ENCODE measurements at places on chromosomes 6 and 20.

GRCh38 chr6:134508862-134509498 lies 191.1 kb upstream of the SGK1 start:
- DNase-seq = no peak

- no peak for DNase-seq
Measured at GRCh38 chr6:94289131-94289530, 869.8 kb upstream of the EPHA7 start.

DNA sequence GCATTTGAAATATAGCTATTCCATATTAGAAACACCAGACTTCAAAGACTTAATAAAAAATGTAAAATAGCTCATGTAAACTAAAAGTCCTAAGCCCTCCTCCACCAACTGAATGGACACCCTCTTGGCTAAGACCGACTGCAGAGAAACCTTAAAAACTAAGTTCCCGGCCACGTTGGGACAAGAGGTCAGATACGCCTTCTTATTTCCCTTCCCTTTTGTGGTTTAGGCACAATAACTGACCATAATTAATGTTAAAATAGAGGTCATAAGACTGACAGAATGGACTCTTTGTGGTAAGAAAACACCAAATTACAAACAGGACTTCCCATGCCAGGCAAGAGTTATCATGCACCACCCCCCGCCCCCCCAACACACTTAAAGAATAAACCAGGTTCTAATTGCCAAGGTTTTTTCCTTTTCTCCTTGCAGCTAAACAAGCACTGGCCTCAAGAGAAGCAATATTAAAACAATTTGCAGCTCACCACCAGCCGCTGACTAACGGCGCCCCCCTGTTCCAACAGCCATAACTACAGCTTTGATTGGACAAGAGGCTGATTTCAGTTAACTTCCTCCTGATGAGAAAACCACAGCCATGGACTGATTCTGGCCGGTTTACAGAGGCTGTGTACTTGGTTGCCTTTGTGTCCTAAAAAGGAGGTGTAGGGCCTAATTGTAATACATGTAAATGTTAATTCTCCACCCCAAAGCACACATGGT lies 10.7 kb upstream of the LAMP5 start:
- DNase-seq = no peak

DNA sequence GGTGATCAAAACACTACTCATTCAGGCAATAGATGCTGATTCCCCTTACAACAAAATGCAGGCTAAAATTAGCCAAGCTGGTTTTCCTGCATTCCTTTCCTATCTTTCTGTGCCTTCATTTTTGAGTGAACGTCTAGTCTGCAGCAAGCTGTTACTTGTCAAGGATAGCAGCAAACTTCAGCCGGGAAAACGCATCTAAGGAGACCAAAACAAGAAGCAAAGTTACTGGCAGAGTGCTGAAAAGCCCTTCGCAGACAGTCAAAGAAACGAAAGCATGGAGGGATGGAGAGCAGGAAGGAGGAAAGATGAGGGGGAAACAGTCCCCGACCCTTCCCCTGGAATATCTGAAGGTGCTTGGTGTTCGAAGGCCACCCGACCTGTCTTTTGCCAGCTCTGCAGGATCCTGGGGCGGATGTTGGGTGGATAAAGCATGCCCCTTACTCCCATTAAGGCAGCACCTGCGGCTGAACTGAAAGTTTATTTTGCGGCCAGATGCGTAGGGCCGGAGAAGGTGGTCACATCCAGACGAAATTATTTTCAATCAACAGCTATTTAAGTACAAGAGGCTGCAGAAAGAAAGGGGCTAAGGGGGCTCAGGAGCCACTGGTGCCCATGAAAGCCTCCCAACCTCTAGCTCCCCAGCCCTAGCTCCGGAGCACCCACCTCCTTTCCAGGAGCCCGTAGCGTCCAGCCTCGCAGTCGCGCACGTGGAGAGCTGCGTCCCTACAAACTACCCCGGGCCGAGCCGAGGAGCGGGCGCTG lies 538 bp downstream of the FERMT1 start:
- DNase-seq = peak; percentile 42

DNA sequence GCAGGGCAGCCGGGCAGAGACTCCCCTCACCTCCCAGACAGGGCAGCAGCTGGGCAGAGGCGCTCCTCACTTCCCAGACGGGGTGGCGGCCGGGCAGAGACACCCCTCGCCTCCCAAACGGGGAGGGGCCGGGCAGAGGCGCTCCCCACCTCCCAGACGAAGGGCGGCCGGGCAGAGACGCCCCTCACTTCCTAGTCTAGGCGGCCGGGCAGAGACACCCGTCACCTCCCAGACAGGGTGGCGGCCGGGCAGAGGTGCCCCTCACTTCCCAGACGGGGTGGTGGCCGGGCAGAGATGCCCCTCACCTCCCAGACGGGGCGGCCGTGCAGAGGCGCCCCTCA lies 6.6 kb upstream of the PRIM2 start:
- DNase-seq = no peak

DNA sequence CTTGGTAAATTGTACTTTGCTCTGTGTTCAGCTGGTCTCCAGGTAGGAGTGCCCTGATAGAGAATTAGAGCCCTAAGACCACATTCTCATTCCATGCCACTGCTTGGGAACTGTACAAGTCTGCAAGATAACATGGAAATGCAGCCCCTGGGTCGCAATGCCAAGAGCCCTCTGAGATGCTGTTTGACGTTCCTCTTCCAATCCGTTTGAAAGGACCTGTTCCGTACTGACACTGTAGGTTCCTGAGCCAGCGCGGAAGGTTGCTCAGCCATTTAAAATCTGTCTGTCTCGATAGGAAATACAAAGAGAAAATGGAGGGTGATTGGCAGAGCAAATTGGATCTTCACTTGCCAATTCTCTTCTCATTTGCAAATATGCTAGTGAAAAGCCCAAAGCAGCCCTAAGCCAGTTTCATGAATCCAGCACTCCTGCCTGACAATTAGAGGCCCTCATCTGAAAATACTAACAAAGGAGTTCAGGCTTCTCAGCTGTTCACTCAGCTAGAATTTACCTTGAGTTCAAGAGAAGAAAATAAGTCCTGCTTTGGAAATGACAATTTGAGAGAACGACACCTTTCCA lies 100.6 kb upstream of the AFDN start:
- DNase-seq = no peak

DNA sequence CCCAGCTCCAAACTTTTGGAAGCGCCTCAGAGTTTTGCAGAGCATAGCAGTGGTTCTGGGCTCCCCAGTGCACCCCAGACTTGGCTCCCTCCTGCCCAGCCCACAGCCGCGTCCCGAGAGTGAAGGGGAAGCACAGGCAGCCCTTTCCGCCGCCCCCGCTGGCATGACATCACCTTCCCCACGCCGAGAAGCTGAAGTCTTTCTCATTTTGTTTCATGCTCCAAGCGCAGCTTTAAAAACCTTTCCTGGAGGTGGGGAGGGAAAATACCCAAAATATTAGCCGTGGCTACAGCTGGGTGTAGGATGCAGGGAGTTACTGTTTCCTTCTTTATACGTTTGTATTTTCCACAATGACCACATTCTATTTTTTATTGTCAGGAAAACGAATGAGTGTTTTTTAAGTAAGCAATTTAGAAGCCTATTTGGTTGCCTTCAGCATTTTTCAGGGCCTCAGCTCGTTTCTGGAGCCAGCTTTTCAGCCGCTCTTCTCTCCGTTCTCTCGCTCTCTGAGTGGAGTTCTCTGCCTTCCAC lies 72.9 kb downstream of the SNX5 start:
- DNase-seq = no peak

- DNase-seq = no peak
Measured at GRCh38 chr6:41626917-41627316, 11.4 kb upstream of the MDFI start.

GRCh38 chr20:46135856-46136633 lies 17.9 kb downstream of the CD40 start:
- DNase-seq = no peak

DNA sequence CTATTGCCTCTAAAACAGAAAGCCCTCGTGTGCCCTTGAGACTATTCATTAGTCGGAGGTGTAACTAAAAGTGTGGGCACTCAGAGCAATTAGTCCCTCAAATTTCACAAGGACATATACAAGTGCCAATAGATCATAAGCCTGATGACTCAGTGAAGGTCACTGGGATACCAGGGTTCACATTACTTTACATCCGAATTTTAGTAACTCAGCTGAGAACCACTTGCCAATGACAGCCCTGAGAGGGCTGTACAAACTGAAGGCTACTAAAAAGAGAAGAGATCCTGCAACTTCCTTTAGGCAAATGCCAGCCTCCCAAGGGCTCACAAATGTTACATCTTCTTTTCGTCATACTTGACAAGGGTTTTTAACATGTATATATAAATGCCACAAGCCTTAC lies 369.6 kb downstream of the TENT5A start:
- no peak for DNase-seq

DNA sequence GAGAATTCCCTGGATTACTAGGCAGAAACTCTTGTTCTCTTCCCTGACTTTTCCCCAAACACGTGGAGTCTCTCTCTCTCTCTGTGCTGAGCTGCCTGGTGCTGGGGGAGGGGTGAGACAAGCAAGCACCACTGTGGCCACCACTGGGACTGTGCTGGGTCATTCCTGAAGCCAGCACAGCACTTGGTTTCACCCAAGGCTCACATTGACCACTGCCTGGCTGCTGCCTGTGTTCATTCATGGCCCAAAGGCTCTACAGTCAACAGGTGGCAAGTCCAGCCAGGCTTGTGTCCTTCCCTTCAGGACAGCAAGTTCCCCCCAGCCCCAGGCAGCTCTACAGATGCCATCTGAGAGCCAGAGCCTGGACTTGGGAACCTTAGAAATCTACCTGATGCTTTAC lies 92.2 kb downstream of the CTNNBL1 start:
- no peak for DNase-seq

GRCh38 chr6:133973109-133973971 lies 20.3 kb downstream of the TBPL1 start:
- no peak for DNase-seq

- DNase-seq = no peak
Measured at GRCh38 chr6:2797564-2798031, 32.4 kb downstream of the WRNIP1 start.

DNA sequence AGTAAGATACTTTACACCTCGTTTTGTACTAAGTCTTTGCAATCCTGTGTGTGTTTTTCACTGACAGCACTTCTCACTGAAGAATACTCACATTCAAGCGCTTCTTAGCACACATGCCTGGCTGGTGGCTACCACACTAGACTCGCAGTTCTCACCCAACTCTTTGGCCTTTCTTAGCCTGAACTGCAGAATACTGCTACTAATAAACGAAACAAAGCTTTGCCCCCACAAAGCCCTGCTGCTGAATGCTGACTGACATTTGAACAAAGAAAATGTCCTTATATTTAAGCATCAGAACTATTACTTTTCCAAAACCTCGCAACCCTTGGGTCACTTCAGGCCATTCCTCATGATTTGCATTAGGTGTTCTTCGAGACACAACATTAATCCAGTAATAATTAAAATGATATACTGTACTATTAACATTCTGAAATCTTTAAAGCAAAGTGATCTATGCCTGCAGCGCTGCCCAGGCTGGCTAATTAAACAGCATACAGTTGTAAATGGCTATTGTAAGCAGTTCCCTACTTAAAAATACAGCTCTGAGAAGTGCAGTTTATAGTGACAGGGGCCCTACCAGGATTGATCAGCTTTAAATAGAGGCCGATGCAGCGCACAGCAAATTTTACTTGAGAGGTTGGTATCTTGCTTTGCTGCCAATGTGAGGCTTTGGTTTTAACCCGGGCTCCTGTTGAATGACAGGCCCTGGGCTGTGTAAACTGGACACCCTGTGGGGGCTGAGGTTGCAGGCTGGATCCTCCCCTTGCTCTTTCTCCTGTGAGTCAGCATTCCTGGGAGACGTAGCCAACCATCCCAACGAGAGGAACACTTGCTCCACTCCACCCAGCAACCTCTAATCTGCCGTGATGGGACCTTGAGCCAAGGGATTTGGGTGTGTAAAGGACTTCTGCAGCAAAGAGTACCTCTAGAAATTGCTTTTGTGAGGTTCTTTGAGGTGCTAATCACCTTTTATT lies 899.0 kb downstream of the TFAP2A start:
- no peak for DNase-seq

DNA sequence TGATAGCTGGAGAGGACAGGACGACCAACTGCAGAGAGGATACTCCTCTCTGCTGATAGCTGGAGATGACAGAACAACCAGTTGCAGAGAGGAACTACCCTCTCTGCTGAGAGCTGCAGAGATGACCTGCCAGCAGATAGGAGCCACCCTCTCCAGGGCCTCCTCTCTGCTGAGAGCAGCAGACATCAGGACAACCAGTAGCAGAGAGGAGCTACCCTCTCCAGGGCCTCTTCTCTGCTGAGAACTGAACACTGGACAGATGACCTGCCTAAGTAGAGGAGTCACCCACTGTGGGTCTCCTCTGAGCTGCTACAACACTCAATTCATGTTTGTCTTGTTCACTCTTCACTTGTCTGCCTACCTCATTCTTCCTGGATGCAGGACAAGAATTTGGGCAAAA lies 27.3 kb upstream of the ZBTB24 start:
- DNase-seq = no peak

DNA sequence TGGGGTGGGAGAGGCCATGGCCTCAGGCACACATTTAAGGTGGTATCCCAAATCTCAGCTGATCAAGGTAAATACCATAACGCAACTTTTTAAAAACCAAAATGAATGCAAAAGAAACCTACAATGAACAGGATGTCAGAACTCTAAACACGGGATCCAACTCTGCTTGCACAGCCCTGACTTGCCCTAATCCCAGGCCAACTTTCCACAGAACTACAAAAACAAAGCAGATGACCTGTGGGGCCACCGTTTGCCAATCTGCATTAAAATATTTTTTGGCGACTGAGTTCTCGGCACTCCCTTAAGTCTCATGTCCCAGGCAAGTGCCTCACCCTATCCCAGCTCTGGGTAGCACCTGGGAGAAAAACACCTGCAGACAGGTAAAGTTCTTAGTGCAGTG lies 110.5 kb downstream of the ZFP64 start:
- DNase-seq = no peak

- DNase-seq = no peak
Measured at GRCh38 chr6:158908606-158909005, 89.4 kb upstream of the EZR start.

GRCh38 chr6:92124200-92124651 lies 1295.1 kb downstream of the EPHA7 start:
- no peak for DNase-seq
